ENCODE measurements at places on chromosomes 13 and 19.

GRCh38 chr19:46503848-46504453 is 8.3 kb upstream of the PNMA8B start:
- no peak for DNase-seq

DNA sequence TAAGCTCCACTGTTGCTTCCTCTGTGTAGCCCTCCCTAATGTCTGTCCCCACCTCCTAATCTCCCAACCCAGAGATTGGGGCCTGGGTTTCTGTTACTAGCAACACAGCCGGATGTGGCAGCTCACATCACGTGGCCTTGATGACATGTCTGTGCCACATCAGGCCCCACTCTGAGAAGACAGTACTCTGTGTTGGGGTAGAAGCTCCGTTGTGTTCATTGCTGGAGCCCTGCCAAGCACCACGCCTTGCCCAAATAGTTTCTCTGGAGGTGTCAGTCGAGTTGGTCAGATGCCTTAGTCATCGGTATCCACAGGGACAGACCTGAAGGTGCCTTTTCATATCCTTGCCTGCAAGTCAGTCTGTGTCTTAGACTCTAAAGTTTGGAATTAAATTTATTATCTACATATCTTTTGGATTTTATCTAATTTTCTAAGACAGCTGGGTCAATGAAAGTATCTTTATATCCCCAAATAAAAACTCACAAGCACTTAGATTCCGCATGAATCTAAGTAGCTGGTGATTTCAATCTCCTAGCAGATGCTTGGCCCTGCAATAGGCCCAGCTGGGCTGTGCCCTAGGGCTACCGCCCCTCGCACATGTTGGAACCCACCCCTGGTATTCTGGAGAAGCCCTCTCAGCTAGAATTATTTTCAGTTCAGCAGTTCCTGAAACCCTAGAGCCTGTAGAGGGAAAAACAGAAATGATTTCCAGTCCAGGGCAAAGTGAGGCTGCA is 204.0 kb upstream of the TSHZ3 start:
- DNase-seq: no peak

GRCh38 chr13:35388441-35389355 is 87.8 kb downstream of the MAB21L1 start:
- no peak for DNase-seq

- no peak for DNase-seq
Measured at GRCh38 chr13:107974409-107974808, 240.9 kb downstream of the LIG4 start.

GRCh38 chr19:21483589-21484170 is 21.7 kb upstream of the ZNF429 start:
- peak; percentile 60 for DNase-seq

- DNase-seq: no peak
Measured at GRCh38 chr19:41435936-41436673, 3.6 kb downstream of the DMAC2 start.

- no peak for DNase-seq
Measured at GRCh38 chr19:10601999-10602329, 14.9 kb upstream of the AP1M2 start.

DNA sequence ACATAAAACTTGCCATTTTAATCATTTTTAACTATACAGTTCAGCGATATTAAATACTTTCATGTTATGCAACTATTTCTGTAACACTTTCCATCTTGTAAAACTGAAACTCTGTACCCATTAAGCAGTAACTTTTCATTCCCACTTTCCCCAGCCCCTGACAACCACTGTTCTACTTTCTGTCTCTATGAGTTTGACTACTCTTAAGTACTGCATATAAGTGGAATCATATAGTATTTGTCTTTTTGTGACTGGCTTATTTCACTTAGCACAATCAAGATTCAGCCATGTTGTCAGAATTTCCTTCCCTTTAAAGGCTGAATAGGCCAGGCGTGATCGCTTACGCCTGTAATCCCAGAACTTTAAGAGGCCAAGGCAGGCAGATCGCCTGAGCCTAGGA is 56.2 kb downstream of the ARHGAP35 start:
- no peak for DNase-seq

DNA sequence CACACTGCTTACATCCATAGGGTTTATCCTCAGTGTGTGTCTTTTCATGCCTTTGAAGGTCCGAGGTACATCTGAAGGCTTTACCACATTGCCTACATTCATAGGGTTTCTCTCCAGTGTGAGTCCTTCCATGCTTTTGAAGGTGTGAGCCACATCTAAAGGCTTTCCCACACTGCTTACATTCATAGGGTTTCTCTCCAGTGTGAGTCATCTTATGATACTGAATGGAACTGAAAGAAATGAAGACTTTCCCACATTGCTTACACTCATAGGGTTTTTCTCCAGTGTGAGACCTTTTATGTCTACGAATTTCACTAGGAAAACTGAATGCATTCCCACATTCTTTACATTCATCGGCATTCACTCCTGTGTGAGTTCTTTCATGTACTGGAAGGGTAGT is 7.1 kb downstream of the ZNF20 start:
- DNase-seq: no peak

GRCh38 chr13:97483465-97483864 is 49.5 kb downstream of the RAP2A start:
- DNase-seq: no peak

- no peak for DNase-seq
Measured at GRCh38 chr13:53250272-53250875, 221.8 kb downstream of the OLFM4 start.

- DNase-seq: no peak
Measured at GRCh38 chr13:33497146-33497845, 211.7 kb upstream of the STARD13 start.

GRCh38 chr13:50514249-50514648 is 329.2 kb downstream of the DLEU7 start:
- no peak for DNase-seq
